Activated T-cell treated with anti-CD3 and anti-CD28 coated beads, Interleukin-2, amount 50 U/mL, for 24 hours (primary cell): ENCODE measurements at places on chromosomes 6 and 20.

DNA sequence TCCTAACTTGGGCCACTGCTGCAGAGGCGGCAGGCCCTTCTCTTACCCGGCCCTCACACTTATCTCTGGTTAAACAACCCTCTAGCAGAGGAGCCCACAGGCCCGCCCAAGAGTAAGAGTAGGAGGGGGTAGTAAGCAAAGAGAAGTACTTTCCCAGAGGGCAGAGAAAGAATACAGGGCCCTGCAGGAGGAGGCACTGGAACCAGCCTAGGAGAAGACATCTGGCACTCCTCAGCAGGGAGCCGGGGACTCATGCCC is 10.1 kb downstream of the MTCH1 start:
- no peak overlapping the region for H3K4me3 ChIP-seq
- H3K27ac ChIP-seq, result no peak overlapping the region
- peaks cover 98% of the 10 kb centered on the region for H3K36me3 ChIP-seq
- peaks cover 20% of the 10 kb centered on the region for H3K4me1 ChIP-seq
- DNase-seq, result no peak

DNA sequence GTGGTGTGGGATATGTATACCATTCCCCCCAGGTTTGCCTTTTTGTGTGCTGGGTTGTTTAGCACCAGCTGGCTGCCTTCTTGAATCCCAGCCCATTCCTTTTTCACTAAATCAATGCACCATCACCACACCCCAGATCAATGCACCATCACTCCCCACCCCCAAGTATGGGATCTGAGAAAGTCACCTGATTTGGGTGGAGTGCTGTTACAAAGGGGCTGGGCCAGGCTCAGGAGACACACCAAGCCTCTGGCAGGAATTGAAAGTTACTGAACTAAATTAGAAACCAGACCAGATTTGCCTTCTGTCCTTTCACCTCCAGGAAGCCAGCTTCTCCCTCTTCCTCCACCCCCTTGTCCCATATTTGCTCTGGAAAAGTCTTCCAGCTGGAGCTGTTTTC is 19.6 kb upstream of the PKHD1 start:
- no peak overlapping the region for H3K4me3 ChIP-seq
- H3K36me3 ChIP-seq, result no peaks in the 10 kb centered on the region
- H3K4me1 ChIP-seq, result no peaks in the 10 kb centered on the region
- H3K27me3 ChIP-seq, result peaks cover 50% of the 10 kb centered on the region

DNA sequence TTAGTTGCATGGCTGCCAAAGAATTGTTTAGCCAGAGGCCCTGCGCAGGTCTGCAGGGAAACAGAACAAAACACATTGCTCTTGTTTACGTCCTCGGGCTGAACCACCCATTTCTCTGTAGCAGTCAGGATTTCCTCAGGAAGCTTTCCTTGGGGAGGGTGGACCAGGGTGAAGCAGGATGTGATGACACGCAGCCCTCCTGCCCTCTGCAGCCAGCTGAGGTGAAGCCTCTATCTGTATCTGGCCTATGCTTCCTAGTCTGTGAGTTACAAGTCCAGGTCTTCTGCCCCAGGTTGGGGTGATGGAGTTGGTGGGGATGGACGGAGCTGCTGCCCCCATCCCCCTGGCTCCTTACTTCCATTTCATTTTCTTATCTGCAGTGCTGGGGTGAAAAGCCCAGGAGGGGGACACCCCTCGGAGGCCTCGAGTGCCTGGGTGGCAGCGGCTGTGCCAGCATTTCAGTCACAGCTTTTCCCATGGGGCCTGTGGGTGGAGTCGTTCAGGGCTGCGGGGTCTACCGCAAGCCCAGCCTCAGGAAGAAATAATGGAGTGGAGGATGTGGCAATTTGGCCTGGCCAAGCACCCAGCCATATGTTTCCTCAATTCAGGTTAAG is 24.9 kb downstream of the SASH1 start:
- no peak for DNase-seq
- H3K36me3 ChIP-seq, result no peaks in the 10 kb centered on the region
- peaks cover 6% of the 10 kb centered on the region for H3K4me1 ChIP-seq
- H3K27me3 ChIP-seq, result peaks cover 43% of the 10 kb centered on the region

DNA sequence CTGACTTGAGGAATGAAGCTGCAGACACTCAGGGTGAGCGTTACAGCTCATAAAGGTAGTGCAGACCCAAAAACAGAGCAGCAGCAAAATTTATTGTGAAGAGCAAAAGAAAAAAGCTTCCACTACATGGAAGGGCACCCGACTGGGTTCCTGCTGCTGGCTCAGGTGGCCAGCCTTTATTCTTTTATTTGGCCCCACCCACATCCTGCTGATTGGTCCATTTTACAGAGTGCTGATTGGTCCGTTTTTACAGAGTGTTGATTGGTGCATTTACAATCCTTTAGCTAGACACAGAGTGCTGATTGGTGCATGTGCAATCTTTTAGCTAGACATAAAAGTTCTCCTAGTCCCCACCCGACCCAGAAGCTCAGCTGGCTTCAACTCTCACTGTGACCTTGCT is 95.3 kb upstream of the STMND1 start:
- H3K27ac ChIP-seq, result no peak overlapping the region
- no peaks in the 10 kb centered on the region for H3K36me3 ChIP-seq
- no peak for DNase-seq
- H3K27me3 ChIP-seq, result peaks cover 68% of the 10 kb centered on the region
- H3K4me3 ChIP-seq, result no peak overlapping the region
- peaks cover 8% of the 10 kb centered on the region for H3K4me1 ChIP-seq

GRCh38 chr6:109894181-109894580 is 83.9 kb upstream of the GPR6 start:
- H3K27me3 ChIP-seq, result peaks cover 10% of the 10 kb centered on the region
- no peak overlapping the region for H3K27ac ChIP-seq
- no peaks in the 10 kb centered on the region for H3K4me1 ChIP-seq

- no peaks in the 10 kb centered on the region for H3K36me3 ChIP-seq
- H3K4me1 ChIP-seq, result peaks cover 29% of the 10 kb centered on the region
- DNase-seq, result no peak
- no peak overlapping the region for H3K27ac ChIP-seq
- no peaks in the 10 kb centered on the region for H3K27me3 ChIP-seq
These were observed 53.8 kb downstream of the ADAT2 start for GRCh38 chr6:143396497-143397226.

- H3K36me3 ChIP-seq, result no peaks in the 10 kb centered on the region
- no peaks in the 10 kb centered on the region for H3K4me1 ChIP-seq
- no peak for DNase-seq
- no peak overlapping the region for H3K4me3 ChIP-seq
- no peak overlapping the region for H3K27ac ChIP-seq
- H3K27me3 ChIP-seq, result peaks cover 9% of the 10 kb centered on the region
These were observed 48.0 kb downstream of the TMEM170B start for GRCh38 chr6:11585426-11586016.

- no peak for DNase-seq
- no peak overlapping the region for H3K27ac ChIP-seq
These were observed 101.8 kb downstream of the PREP start for GRCh38 chr6:105301072-105301503.

GRCh38 chr20:48682529-48683363 is 145.1 kb downstream of the PREX1 start:
- no peak overlapping the region for H3K4me3 ChIP-seq
- DNase-seq, result no peak
- H3K27ac ChIP-seq, result no peak overlapping the region
- H3K36me3 ChIP-seq, result peaks cover 40% of the 10 kb centered on the region

GRCh38 chr6:20028562-20028961 is 183.7 kb downstream of the MBOAT1 start:
- peaks cover 16% of the 10 kb centered on the region for H3K4me1 ChIP-seq
- H3K27me3 ChIP-seq, result peaks cover 57% of the 10 kb centered on the region
- H3K4me3 ChIP-seq, result no peak overlapping the region
- no peak overlapping the region for H3K27ac ChIP-seq
- DNase-seq, result no peak

- DNase-seq, result peak; percentile 38
- no peaks in the 10 kb centered on the region for H3K36me3 ChIP-seq
- H3K27ac ChIP-seq, result no peak overlapping the region
- H3K27me3 ChIP-seq, result peaks cover 16% of the 10 kb centered on the region
These were observed 26.7 kb downstream of the IYD start for GRCh38 chr6:150395388-150396009.

DNA sequence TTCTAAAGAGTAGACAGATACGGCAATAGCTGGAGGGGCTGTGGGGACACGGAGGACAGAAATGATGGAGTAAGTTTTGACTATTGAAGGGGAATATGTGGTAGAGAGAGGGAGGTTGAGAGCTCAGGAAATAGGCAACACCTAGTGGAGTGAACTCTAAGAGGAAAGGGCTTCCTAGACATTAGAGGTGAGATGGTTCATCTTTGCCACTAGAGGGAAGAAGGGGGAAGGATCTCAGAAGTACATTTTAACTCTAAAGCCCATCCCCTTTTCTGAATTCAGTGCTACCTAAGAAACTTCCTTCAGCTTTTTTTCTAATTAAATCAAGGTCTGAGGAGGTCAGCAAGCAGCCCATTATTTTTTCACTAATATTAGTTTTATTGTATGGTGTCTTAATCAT is 689.4 kb upstream of the MAP3K7 start:
- H3K27me3 ChIP-seq, result no peaks in the 10 kb centered on the region
- H3K27ac ChIP-seq, result no peak overlapping the region
- H3K36me3 ChIP-seq, result no peaks in the 10 kb centered on the region
- H3K4me3 ChIP-seq, result no peak overlapping the region
- H3K4me1 ChIP-seq, result no peaks in the 10 kb centered on the region

- no peak for DNase-seq
- peaks cover 63% of the 10 kb centered on the region for H3K36me3 ChIP-seq
- peak overlapping the region; percentile 18 for H3K27ac ChIP-seq
- no peaks in the 10 kb centered on the region for H3K4me1 ChIP-seq
- no peak overlapping the region for H3K4me3 ChIP-seq
These were observed 41.6 kb downstream of the PLAGL2 start for GRCh38 chr20:32165836-32166545.

DNA sequence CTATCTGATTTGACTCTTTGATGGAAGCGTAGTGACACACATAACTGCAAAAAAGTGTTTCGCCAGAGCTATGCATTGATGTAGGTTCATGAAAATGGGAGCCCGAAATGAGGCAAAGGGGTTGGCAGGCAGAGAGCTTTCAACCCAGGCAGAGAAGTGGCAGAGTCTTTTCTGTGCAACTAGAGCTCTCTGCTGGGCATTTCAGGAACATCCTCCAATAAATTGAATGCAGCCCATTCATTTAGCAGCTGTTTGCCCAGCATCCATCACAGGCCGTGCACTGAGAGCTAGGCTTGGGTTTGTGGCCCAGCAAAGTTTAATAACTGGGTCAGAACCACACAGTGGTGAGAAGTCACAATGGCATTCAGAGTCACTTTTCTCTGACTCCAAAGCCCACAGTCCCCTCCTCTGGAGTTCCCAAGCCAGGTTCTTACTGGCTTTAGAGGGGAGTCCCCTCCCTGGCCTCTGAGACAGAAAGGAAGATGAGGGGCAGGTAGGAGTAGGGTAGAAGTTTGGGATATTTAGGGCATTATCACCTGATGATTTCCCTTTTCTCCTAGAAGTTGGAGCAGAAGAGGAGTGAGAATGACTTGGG is 31.8 kb upstream of the ELMO2 start:
- DNase-seq, result no peak
- no peaks in the 10 kb centered on the region for H3K4me1 ChIP-seq
- H3K4me3 ChIP-seq, result no peak overlapping the region
- H3K36me3 ChIP-seq, result no peaks in the 10 kb centered on the region

DNA sequence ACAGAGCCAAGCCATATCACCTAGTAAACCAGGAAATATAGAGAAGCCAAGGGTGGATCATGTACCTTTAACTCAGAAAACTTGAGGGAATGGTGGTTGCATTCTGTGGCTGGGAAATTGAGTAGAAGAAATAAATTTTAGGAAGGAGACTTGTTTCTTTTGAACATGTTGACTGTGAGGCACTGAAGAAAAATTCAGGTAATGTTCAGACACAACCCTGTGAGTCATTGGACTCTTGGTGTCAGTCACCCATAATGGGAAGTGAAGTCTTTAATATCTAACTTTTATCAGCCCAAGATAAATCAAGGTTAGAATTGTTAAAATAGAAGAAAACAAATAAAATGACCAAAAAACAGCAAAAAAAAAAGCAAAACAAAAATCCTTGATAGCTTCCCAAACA is 98.8 kb upstream of the GRIK2 start:
- no peaks in the 10 kb centered on the region for H3K4me1 ChIP-seq
- H3K27ac ChIP-seq, result no peak overlapping the region
- no peak for DNase-seq
- H3K36me3 ChIP-seq, result no peaks in the 10 kb centered on the region
- no peaks in the 10 kb centered on the region for H3K27me3 ChIP-seq

- peaks cover 41% of the 10 kb centered on the region for H3K4me1 ChIP-seq
- DNase-seq, result no peak
- peak overlapping the region; percentile 43 for H3K4me3 ChIP-seq
- H3K27ac ChIP-seq, result peak overlapping the region; percentile 59
- peaks cover 27% of the 10 kb centered on the region for H3K36me3 ChIP-seq
These were observed 2.0 kb upstream of the GTPBP2 start for GRCh38 chr6:43630980-43631619.

DNA sequence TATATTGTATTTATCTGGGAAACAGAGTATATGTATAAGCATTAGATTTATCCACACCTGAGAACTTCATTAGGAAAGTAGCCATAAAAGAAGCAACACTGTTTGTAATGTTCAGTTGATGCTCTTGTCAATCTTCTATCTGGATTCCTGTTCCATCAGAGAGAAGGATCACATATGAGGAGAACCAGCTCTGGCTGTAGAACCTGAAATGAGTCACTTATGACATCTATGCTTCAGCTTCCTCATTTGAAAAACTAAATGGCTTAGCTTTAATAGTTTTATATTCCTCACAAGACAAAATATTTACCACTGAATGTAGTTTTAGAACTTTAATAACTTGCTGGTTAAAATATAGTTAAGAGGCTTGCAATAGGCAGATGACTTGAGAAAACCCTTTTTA is 144.7 kb downstream of the TASP1 start:
- DNase-seq, result no peak
- no peak overlapping the region for H3K4me3 ChIP-seq
- no peaks in the 10 kb centered on the region for H3K27me3 ChIP-seq
- no peaks in the 10 kb centered on the region for H3K4me1 ChIP-seq
- no peak overlapping the region for H3K27ac ChIP-seq
- H3K36me3 ChIP-seq, result peaks cover 37% of the 10 kb centered on the region

DNA sequence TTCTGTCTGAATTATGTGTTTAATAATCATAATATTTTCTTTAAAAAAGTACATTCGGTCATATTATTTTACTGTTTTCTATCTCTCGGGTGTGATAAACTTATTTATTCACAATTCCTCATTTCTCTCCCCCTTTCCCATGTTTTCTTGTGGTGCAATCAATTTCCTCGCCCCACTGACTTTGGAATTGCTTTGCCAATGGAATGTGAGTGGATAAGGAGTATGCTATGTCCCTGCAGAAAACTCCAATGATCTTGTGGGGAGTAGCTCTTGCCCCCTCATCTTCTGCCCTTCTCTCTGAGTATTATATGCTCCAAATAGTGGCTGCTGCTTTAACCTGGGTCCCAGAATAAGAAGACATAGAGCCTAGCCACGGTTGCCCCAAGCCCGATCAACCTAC is 64.1 kb downstream of the HMGN3 start:
- no peak for DNase-seq
- no peaks in the 10 kb centered on the region for H3K27me3 ChIP-seq
- no peak overlapping the region for H3K4me3 ChIP-seq
- H3K27ac ChIP-seq, result no peak overlapping the region
- H3K4me1 ChIP-seq, result no peaks in the 10 kb centered on the region

GRCh38 chr6:157224178-157224950 is 99.0 kb downstream of the TMEM242 start:
- H3K27me3 ChIP-seq, result peaks cover 2% of the 10 kb centered on the region
- H3K4me1 ChIP-seq, result peaks cover 45% of the 10 kb centered on the region
- no peak overlapping the region for H3K27ac ChIP-seq
- no peaks in the 10 kb centered on the region for H3K36me3 ChIP-seq
- H3K4me3 ChIP-seq, result no peak overlapping the region
- DNase-seq, result no peak
